ENCODE measurements at places on chromosomes 11 and 22.

DNA sequence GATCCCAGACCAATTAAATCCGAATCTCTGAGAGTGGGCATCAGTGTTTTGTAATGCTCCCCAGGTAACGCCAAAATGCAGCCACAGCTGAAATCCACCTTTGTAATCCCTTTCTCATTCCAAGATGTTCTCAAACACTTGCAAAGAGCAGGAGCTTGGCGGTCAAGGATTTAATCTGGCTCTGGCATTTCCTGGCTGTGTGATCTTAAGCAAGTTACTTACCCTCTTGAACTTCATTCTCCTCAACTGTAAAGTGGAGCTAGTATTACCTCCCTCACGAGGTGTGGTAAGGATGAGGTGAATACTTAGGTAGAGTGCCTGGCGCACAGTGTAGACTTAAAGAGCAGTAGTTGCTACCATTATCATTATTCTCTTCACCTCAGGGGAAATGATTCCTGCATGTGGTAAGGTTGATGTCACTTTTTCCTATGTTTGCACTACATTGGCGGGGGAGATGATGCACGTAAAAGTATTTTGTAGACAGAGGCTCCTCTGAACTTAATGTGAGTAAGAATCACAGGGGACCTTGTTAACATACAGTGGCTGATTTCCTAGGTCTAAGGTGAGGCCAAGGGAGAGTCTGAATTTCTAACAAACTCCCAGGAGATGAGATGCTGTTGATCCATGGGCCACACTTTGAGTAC, 210.4 kb upstream of the PITPNB start:
- no peak for DNase-seq

GRCh38 chr11:131388030-131388429, 17.6 kb downstream of the NTM start:
- DNase-seq = no peak

DNA sequence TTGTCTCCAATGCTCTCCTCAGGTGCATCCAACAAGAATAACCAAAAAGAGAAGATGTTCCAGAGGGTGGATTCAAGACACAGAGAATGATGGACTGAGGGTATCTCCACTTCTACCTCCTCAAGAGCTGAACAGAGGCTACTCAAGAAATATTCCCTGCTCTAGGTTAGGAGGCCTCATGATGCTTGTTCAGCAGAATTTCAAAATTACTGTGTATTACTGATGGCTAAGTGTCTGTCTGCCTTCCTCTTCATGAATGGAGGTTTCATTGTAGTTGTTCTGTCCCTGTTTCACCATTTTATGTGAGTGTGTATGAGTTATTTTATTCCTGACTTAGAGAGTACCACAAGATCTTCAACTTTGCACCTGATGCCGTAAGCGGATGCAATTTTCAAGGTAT, 76.8 kb downstream of the JRKL start:
- DNase-seq = no peak

DNA sequence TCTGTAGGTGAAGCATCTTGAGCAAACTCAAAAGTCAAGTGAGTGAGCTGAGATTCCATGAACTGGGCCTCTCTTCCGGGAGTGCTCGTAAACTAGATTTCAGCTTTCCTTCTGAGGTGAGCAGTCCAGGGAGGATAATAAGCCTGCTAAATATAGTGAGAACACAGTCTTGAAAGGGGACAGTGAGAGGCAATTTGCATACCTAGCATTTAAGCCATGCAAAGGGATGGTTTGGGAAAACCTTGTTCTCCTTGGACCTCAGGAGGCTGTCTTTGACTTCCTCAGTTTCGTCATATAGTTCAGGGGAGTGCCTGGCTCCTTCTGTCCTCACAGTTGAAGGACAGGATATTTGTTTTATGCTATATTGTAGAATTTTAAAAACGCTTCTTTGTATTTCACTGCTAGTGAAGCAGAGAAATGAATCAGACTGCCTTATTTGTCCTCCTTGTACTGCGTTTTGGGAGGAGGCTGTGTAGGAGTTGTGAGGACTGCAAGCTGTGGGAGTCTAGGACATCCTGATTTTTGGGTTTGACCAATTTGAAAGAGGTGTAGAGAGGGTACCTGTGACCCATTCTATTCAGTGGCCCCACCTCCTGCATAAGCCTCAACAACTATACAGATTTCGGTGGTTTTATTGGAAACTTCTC, 11.0 kb upstream of the SORL1-AS1 start:
- no peak for DNase-seq

GRCh38 chr11:35610631-35611030, 7.6 kb upstream of the FJX1 start:
- DNase-seq = no peak

DNA sequence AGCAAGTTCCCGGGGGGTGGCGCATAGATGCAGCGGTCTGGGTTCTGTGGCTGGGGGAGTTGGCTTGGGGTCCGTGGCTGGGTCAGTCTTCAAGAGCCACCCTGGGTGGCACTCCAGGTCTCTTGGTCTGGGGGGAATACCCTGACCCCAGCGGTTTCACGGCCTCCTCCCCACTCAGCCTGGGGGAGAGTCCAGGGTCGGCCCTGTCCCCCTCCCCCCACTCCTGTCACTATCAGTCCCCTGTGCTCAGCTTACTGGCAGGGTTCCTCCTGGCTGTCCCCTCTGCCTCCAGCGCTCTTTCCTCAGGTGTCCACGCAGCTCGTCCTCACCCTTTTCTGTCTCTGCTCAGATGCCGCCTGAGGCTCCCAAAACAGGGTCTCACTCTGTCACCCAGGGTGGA, 68.5 kb upstream of the PARVG start:
- no peak for DNase-seq

- no peak for DNase-seq
These were observed 66.2 kb downstream of the EFCAB6 start for GRCh38 chr22:43745783-43746356.

- DNase-seq = peak; percentile 62
These were observed at the start of gene GCAT for GRCh38 chr22:37807410-37808293. GCAT (plus strand) TSS chr22:37807934; CDS start chr22:37807968, 34 bp downstream.

- no peak for DNase-seq
These were observed 47.8 kb downstream of the BTBD10 start for GRCh38 chr11:13415201-13415600.

DNA sequence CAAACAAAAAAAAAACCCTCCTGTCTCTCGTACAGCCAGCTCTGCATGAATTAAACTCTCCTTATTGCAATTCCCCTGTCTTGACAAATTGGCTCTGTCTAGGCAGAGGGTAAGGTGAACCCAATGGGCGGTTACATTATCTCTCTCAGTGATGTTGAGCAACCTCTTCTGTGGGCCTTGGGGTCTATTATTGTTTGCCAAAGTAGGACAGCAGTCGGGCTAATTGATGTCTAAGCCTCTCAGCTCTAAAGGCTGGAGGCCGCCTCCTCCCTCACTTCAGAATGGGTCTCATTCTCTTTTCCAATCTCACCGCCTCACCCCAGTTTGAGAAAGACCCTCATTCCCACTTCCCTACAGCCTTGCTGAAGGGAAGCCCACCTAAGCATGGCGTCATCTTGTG, 1.3 kb upstream of the SLC25A45 start:
- no peak for DNase-seq

- DNase-seq = no peak
These were observed 55.9 kb upstream of the MN1 start for GRCh38 chr22:27857443-27857842.

- no peak for DNase-seq
These were observed 42.5 kb downstream of the INSC start for GRCh38 chr11:15157181-15157580.

- DNase-seq = no peak
These were observed 43.0 kb downstream of the DSCAML1 start for GRCh38 chr11:117754030-117754429.

- no peak for DNase-seq
These were observed 9.6 kb downstream of the OR52K1 start for GRCh38 chr11:4491878-4492606.

DNA sequence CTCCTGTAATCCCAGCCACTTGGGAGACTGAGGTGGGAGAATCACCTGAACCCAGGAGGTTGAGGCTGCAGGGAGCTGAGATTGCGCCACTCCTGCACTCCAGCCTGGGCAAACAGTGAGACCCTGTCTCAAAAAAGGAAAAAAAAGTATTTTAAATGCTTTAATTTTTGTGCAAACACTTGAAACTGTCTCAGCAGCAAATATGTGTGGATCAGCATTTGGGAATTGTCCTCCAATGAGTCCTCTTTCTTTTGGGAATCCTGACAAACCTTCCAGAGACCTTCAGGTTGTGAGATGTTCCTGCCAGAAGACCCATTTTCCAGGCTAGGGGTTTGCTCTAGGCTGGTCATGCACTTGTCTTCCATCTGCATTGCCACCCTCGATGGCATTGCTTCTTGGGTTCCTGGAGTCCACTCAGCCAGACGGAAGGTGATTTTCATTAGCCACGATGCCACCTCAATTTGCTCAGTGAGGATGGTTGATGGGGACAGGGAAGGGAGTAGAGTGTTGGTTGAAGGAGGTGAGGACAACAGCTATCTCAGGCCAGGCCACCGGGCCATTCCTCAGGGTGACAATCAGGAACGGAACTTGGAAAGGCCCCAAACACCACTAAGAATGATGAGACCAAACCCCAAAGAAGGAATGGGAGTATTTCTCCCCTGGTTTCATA, 55.4 kb downstream of the ST14 start:
- DNase-seq = no peak

DNA sequence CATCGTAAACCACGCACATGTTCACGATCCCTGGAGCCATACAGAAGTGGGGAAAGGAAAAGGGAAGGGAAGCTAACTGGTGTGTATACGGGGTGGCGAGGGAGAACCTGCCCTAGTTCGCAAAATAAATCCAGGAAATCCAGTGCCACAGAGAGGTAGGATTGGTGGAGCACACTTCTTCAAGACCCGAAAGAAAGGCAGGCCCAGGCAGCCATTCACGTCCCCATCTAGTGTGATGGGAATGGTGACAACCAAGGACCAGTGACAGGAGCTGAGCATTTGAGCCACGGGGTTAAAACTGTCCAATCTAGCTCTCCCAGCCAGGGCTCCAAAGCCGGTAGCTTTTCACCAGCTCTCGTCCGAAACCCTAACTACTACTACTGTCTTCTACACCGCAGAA, 53.7 kb downstream of the IGSF9B start:
- DNase-seq = no peak

- DNase-seq = no peak
These were observed 38.8 kb upstream of the CHRNA10 start for GRCh38 chr11:3709977-3710376.

DNA sequence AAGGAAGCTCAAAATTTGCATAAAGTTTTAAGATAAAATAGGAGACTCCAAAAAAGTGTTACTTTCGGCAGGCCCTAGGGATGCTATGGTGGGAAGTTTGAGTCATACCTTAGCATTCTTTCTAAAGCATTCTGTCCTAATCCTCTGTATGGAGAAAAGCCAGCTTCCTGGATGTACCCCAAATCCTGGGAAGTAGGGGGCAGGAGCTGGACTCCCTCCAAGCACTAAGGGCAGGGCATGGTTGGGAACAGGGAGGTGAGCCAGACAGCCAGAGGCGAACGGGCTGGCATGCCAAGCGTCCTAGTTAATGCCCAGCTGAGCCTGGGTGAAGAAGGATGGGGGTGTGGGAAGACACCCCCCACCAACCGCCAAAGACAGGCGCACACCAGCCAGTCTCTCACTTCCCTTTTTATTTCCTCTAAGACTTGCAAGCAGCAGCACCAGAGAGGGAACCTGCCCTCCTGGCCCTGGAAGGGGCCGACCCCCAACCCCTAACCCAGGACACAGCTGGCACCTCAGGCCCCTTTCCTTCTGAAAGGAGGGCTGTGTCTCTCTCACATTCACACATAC, 23.9 kb downstream of the RTN4RL2 start:
- no peak for DNase-seq

- no peak for DNase-seq
These were observed 272.2 kb downstream of the TENM4 start for GRCh38 chr11:79168530-79169110.

GRCh38 chr11:23688835-23689234, 808.0 kb upstream of the LUZP2 start:
- DNase-seq = no peak

DNA sequence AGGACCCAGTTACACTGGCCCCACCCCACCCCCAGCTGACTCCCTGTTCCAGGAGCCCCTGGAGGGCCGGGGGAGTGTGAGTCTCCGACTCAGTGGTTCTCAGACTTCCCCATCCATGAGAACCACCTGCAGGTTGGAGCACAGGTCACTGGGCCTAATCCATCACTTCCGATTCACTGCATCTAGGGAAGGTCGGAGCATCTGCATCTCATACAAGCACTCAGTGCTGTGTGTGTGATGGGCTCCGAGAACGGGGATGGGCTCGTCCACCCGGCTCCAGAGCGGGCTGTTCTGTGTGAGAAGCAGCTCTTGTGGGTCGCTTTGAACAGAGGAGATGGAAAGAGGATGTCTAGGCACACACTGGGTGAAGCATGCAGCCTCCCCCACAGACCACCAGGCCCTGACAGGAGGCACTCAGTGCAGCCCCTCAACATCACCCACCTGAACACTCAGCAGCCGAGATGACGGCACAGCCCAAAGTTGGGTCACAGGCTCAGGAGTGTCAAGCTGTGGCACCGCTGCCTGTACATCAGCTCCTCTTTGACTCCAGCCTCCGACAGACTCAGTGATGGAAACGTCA, 541.4 kb downstream of the BRD1 start:
- no peak for DNase-seq

DNA sequence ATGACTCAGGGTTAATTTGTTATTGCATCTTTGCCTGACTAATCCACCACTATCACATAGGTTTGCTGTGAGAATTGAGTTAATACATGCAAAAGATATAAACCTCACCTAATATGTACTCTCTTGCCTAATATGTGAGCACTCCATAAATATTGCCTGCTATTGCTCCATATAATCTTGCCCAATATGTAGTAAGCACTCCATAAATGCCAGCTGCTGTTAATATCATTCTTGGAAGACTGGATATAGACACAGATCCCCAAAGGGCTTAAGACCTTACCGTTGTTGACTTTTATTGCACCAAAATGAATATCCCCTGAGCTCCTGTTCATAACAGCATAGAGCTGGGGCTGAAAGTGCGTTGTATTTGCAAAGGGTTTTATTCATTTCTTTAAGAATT, 27.0 kb upstream of the LRRC55 start:
- no peak for DNase-seq

- DNase-seq = no peak
These were observed 95.8 kb upstream of the ALKBH3 start for GRCh38 chr11:43784866-43785265.

GRCh38 chr11:74474316-74474715, 7.0 kb upstream of the KCNE3 start:
- no peak for DNase-seq

GRCh38 chr11:69888483-69889181, 69.4 kb upstream of the FGF3 start:
- DNase-seq = no peak
